PC-3 (cell line): ENCODE measurements at places on chromosomes 11 and 22.
A peak's percentile ranks its signal among the peaks of the same experiment; 100 is the strongest.

- DNase-seq = no peak
Measured at GRCh38 chr22:42793848-42794405, 63.1 kb downstream of the ARFGAP3 start.

DNA sequence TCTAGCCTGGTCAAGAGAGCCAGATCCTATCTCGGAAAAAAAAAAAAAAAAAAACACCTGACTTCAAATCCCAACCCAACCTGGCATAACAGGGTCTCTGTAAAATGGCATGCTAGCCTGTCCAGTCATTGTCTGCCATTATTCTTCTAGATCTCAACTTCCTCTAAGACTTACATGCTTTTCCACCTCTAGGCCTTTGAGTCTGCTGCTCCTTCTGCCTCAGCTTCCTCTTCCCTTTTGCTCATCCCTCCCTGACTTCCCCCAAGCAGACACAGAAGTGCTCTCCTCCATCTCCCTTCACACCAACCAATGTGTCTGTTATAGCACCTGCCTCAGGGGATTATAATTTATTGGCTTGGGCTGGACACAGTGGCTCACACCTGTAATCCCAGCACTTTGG is 7.8 kb downstream of the STK33 start:
- DNase-seq = no peak

DNA sequence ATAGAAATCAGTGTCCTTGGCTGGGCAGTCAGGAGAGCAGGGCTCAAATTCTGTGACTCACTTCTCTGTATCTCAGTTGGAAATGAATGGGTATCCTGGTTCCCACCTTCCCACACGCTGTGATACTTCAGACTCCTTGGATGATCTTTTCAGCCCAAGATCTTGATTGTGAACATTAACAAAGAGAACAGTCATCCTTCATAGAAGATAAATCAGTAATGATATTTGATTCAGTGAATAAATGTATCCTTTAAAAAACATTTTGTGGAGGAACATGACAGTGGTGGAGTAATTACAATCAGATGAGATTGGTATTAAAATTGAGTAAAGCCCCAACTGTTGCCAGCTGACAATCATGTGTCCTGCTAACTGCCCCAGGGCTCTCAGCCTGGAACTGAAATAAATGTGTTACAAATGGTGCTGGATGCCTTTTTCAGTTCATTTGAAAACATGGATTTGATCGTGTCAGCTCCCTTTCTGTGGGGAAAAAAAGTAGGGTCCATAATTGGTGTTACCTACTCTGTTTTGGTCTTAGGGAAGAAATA is 72.9 kb upstream of the OR5AN1 start:
- no peak for DNase-seq

DNA sequence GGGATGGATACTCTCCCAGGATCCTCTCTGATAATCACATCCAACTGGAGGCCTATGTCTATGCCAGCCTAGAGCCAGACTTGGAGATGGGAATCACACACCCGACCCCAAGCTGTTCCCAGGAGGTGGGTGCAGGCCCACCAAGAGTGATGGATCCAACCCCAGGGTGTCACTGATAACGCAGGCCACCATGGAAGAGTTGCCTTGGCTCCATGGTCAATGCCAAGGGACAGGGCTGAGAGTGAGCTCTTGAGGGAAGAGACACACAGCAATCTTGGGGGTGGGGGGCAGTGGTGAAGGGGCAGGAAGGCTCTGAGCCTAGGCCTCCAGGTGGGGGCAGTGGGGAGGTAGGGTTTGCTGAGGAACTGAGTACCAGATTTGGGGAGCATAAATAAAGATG is 16.9 kb downstream of the TUB start:
- no peak for DNase-seq

GRCh38 chr11:116930177-116930576 is 92.8 kb upstream of the APOA1 start:
- no peak for DNase-seq

- DNase-seq = peak; percentile 77
Measured at GRCh38 chr11:63767565-63768236, 874 bp downstream of the ZFTA start.

DNA sequence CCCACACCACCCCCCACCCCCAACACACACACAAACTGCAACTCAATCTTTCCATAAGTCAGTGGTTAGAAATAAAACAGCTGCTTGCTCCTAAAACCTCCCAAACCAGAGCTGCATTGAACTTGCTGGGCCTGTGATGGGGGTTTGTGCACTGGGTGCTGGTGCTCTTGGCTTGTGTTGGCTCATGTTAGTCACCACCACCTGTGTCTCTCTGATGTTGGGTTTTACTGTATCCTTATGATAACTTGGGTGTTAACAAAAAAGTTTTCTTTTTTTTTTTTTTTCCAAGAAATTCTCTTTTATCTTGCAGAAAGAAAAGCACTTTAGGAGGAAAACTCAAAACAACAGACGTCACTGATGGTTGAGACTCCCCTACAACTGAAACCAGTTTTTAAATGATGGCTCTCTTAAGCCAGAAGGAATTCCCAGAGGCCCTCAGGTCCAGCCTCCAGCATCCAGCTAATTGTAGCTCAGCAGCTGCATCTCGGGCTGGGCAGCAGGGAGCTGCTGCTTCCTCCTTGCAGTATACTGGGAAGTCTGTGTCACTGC is 79.9 kb upstream of the DRD2 start:
- DNase-seq = no peak

GRCh38 chr11:132821014-132821413 is 711.3 kb downstream of the OPCML start:
- no peak for DNase-seq

- DNase-seq = no peak
Measured at GRCh38 chr11:67493548-67494370, 10.9 kb downstream of the AIP start.

DNA sequence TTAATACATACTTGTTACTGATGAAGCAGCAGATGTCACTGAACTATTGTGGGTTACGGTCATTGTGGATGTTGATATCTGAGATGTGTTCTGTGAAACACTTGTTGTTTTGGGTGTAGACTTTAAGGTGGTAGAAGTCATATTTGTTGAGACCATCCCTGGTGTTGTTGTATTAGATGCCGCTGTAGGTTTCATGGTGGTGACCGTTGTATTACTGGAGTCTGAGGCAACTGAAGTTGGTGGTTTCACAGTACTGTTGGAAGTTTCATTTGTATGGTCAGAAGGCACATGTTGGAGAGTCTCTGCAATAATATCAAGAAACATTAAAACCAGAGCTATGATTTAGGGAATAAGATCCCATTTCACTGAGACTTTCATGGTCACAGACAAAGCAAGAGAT is 50.7 kb downstream of the TMEM123 start:
- DNase-seq = no peak

- DNase-seq = no peak
Measured at GRCh38 chr11:68411501-68411991, 49.0 kb upstream of the PPP6R3 start.

GRCh38 chr11:24390016-24390415 is 106.8 kb upstream of the LUZP2 start:
- no peak for DNase-seq

GRCh38 chr11:69352166-69352565 is 58.2 kb downstream of the MYEOV start:
- DNase-seq = no peak

DNA sequence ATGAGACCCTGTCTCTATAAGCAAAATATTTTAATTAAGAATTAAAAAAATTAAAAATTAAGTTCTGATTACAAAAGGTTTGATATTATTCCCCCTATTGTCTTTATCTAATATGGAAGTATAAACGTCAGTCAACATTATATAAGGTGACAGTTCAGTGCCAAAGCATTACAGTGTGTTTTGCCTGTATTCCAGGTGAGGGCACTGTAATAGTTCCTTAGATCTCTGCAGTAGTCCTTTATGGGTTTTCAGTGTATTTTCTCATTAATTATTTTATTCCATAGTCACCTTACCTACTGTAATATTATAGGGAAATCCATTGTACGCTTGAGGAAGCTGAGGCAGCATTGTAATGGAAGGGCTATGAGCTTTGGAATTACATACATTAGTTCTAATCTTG is 33.0 kb downstream of the FAR1 start:
- DNase-seq = no peak

GRCh38 chr11:31877863-31878262 is 66.7 kb upstream of the PAX6 start:
- DNase-seq = no peak

DNA sequence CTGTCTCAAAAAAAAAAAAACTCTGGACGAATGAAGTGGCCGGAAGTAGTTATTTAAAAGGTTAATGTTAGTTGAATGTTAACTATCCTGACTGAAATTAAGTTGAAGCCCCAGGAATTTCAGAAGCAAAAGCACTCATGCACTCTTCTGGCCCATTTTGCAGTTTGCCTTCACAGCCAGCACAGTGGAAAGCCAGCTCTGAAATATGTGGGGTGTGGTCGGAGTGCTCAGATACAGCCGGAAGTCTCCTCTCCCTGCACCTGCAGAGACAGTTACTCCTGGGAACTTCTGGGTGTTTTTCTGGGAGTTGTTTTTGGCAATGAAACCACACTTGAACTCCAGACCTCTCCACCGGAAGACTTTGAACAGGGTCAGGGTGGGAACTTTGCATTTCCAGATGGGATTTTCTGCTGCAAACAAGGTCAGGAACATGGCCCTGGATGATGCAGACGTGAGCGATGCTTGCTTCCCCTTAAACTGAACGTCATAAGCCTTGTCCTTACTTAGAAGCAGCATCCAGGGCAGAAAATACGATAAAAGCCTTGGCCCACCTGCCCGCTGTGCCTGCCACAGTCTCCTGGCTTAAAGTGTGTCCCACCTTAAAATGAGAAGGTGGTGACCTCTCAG is 21.5 kb upstream of the CABP2 start:
- no peak for DNase-seq

DNA sequence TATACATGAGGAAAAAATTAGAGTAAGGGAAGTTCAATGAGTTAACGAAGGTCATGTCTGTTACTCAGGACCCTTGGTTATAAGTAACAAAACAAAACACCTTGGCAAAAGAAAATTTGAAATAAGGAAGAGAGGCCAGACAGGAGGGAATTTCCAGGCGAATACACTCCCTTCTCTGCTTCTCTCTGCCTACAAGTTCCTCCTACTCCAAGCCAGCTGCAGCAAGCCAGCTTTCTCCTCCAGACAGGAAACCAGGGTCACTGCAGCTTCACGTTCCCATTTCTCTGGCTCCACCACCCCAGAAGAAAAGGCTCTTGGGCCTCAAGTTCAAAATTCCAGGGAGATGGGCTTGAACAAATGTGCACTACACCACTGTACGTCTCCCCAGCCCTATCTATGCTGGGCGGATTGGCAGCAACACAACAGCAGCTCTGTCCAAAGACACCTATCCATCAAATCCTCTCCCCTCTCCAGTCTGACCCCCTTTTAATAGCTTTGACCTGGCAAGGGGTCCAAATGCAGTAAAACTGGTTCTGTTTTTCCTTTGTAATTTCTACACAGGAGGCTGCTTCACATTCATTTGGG is 27.7 kb downstream of the SMCO4 start:
- no peak for DNase-seq

DNA sequence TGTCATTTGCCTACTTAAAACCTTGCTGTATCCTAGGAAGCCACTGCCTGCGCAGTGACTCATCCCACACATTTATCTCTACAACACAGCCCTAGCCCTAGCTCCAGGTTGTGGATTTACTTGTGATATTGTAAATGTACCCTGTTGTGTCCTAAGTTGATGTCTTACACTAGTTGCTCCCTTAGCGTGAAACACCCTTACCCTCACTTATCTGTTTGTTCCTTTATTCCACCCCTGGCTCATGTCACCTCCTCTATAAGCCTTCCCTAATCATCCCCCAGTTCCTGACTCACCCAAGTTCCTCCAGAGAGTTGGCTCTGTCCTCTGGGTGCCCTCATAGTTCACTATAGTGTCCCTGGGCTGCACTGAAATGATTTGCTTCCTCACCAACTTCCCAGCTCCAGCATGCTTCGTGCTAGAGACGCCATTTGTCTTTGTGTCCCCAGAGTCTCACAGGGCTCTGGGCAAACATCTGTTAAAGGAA is 431.8 kb upstream of the FAT3 start:
- peak; percentile 32 for DNase-seq

GRCh38 chr11:73193251-73194033 is 24.6 kb upstream of the P2RY2 start:
- DNase-seq = peak; percentile 85

GRCh38 chr11:34794696-34795095 is 121.5 kb downstream of the APIP start:
- DNase-seq = no peak
